Tibial nerve (tissue), 4 donors: ENCODE measurements at places on chromosomes 5 and 9. TPM values are rescaled to one million over a fixed set of nuclear protein-coding genes. Genes with fewer than 3 reads are reported as not detected.
A peak's percentile ranks its signal among the peaks of the same experiment; 100 is the strongest.

GRCh38 chr5:54774281-54775170, 210.9 kb downstream of the ESM1 start:
- peak; percentile 60 for DNase-seq

GRCh38 chr5:127028822-127029457, 1.4 kb downstream of the MARCHF3 start:
- DNase-seq = no peak

- no peak for DNase-seq
Observed at GRCh38 chr5:170284231-170284630, 13.3 kb downstream of the LCP2 start.

GRCh38 chr5:114377946-114378345, 16.1 kb downstream of the KCNN2 start:
- no peak for DNase-seq

- DNase-seq = no peak
Observed at GRCh38 chr5:83718936-83719495, 1.6 kb downstream of the HAPLN1 start.

GRCh38 chr5:3740546-3741373, 145.1 kb downstream of the IRX1 start:
- DNase-seq = no peak

GRCh38 chr9:7452378-7452777, 347.2 kb downstream of the DMAC1 start:
- DNase-seq = no peak

GRCh38 chr9:123390337-123391135, 34.5 kb downstream of the CRB2 start:
- no peak for DNase-seq

DNA sequence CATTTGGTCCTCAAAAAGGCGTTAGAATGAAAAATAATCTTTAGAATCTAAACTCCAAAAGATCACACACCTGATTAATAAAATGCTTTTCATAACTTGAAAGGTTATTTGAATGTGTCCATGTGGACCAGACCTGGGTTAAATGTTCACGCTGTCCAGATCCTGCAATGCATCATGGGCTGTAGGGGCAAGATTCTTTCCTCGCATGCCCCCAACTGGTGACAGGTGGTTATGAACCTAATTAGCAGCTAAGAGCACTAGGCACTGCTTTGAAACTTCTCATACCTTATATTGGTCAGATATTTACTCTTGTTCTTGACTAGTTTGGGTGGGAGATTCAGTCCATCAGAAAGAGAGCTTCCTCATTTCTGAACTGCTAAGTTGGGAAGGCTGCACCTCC, 19.3 kb upstream of the PIP5K1B start:
- no peak for DNase-seq

GRCh38 chr9:34896112-34896511, 62.0 kb upstream of the PHF24 start:
- DNase-seq = no peak

GRCh38 chr5:175728885-175729828, 71.3 kb downstream of the HRH2 start:
- no peak for DNase-seq

GRCh38 chr5:166367391-166367790, 1924.1 kb upstream of the WWC1 start:
- DNase-seq = no peak

DNA sequence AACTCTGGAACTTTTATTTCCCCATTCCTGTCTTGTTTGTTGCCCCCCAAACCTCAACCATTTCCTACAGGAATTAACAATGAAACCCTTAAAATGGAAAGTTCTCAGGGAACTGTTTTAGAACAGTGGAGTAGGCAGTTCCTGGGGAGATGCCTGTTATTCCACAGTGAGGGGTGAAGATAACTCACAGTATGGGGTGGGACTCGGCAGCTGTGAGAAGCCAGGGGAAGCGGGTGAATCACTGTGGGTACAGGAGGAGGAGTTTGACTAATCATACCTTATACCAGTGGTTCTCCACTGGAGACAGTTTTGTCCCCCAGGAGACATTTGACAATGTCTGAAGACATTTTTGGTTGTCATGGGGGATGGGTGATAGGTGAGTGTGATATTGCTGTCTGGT, 36.9 kb upstream of the GLRA1 start:
- no peak for DNase-seq

GRCh38 chr9:134894136-134894860, 13.7 kb downstream of the FCN2 start:
- DNase-seq = no peak

SGCD gene
- 17.8 TPM for total RNA-seq

MCC gene
- total RNA-seq = 87.9 TPM

TRMT10B gene
- total RNA-seq = 27.5 TPM

RANBP3L gene
- total RNA-seq = 2.1 TPM

ANGPTL2 gene
- 64.1 TPM for total RNA-seq

ZBTB26 gene
- 5.1 TPM for total RNA-seq

PCDHB15 gene
- 5.4 TPM for total RNA-seq

TRPM6 gene
- total RNA-seq = 0.42 TPM
